Activated naive CD8-positive, alpha-beta T cell treated with anti-CD3 and anti-CD28 coated beads, Interleukin-2, amount 10 ng/mL, durations not matched to agents 7 days and 5 days (primary cell): ENCODE measurements at places on chromosomes 5 and 9. TPM values are rescaled to one million over a fixed set of nuclear protein-coding genes. Genes with fewer than 3 reads are reported as not detected.

The UBAC1 gene
- total RNA-seq, result 31.0 TPM

The HIGD2A gene
- total RNA-seq, result 97.7 TPM

GRCh38 chr5:19261879-19262278 lies 726.1 kb downstream of the CDH18 start:
- no peak for DNase-seq
- no peaks in the 10 kb centered on the region for H3K27me3 ChIP-seq

DNA sequence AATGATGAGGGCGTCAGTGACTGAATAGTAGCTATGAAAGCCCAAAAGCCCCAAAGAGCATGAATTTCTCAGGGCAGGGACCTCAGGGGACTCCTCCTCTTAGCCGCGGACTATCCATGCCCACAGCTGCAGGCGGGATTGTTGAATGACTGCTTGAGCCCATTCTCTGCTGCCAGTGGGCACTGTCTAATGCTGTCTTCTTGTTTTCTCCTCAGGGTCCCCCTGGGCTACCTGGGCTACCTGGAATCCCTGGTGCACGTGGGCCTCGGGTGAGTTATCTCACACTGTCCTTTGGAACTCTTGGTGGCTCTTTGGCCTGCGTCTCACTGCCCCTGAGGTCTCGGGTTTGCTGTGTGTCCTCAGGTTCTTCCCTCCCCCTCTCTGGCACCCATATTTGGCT lies 22.7 kb downstream of the COL27A1 start:
- H3K4me1 ChIP-seq, result peaks cover 1% of the 10 kb centered on the region
- no peak overlapping the region for H3K4me3 ChIP-seq
- H3K27me3 ChIP-seq, result peaks cover 2% of the 10 kb centered on the region
- H3K36me3 ChIP-seq, result no peaks in the 10 kb centered on the region
- no peak for DNase-seq

The ZBTB6 gene
- total RNA-seq, result 13.6 TPM

DNA sequence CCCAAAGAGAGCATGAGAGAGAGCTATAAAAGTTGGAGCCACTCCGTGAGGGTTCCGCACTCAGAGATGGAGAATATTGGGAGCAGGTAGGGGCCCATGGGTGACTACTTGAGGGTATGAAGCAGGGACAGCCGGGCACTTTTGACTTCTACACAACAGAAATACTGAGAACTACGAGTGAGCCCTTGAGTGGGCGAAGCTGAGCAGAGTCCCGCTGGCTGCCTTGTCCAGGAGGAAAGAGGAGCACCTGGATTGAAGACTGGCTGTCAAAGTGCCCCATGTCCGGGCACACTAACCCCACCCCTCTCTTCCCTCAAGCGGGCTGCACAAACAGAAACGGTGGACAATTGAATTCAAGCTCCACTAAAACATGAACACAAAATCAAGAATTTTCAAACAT lies 33.6 kb downstream of the FYB1 start:
- peaks cover 77% of the 10 kb centered on the region for H3K4me1 ChIP-seq
- H3K4me3 ChIP-seq, result peak overlapping the region; percentile 82
- H3K36me3 ChIP-seq, result peaks cover 14% of the 10 kb centered on the region
- H3K27ac ChIP-seq, result peak overlapping the region; percentile 90

The PTGES gene
- total RNA-seq, result not detected

DNA sequence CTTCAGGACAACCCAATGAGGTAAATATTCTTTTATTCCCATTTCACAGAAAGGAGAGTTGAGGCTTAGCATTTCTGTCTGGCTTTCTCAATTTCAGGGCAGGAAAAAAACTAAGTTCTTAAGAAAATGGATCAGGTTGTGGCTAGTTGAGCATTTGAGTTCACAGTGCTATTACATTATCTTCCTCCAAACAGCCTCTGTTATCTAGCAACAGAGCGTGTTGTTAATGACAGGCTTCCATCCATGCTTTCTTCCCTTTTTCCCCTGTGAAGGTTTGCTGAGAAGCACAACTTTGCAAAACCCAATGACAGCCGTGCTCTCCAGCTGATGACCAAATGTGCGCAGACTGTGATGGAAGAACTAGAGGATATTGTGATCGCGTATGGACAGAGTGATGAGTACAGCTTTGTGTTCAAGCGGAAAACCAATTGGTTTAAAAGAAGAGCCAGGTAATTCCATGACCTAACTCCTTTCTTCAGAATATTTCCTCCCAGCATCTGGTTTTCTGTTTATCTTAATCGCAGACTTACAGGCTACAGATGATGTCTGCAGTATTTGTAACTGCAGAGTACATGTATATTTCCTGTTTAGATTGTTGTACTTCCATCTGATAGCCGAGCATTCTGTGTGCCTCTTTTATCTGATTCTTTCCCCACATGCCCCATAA lies 1.5 kb downstream of the THG1L start:
- H3K27me3 ChIP-seq, result no peaks in the 10 kb centered on the region
- no peak for DNase-seq
- H3K27ac ChIP-seq, result no peak overlapping the region
- no peak overlapping the region for H3K4me3 ChIP-seq
- H3K4me1 ChIP-seq, result peaks cover 10% of the 10 kb centered on the region
- peaks cover 11% of the 10 kb centered on the region for H3K36me3 ChIP-seq

The STPG3 gene
- not detected for total RNA-seq

GRCh38 chr5:180548563-180548962 lies 42.7 kb downstream of the SCGB3A1 start:
- H3K27me3 ChIP-seq, result no peaks in the 10 kb centered on the region
- H3K27ac ChIP-seq, result no peak overlapping the region
- peaks cover 7% of the 10 kb centered on the region for H3K4me1 ChIP-seq
- H3K36me3 ChIP-seq, result peaks cover 34% of the 10 kb centered on the region
- DNase-seq, result no peak

- H3K27ac ChIP-seq, result no peak overlapping the region
- H3K27me3 ChIP-seq, result no peaks in the 10 kb centered on the region
- H3K4me1 ChIP-seq, result peaks cover 17% of the 10 kb centered on the region
- H3K4me3 ChIP-seq, result no peak overlapping the region
- DNase-seq, result no peak
- peaks cover 4% of the 10 kb centered on the region for H3K36me3 ChIP-seq
These were observed 4.4 kb upstream of the TMEM268 start for GRCh38 chr9:114606597-114607207.

GRCh38 chr9:121613009-121613752 lies 38.3 kb upstream of the DAB2IP start:
- DNase-seq, result no peak
- H3K4me3 ChIP-seq, result peak overlapping the region; percentile 6
- peaks cover 12% of the 10 kb centered on the region for H3K4me1 ChIP-seq

GRCh38 chr5:76225336-76225735 lies 142.2 kb downstream of the SV2C start:
- no peaks in the 10 kb centered on the region for H3K36me3 ChIP-seq
- H3K4me3 ChIP-seq, result no peak overlapping the region
- DNase-seq, result no peak

GRCh38 chr5:4929092-4929655 lies 211.0 kb upstream of the ADAMTS16 start:
- H3K36me3 ChIP-seq, result no peaks in the 10 kb centered on the region
- no peak overlapping the region for H3K4me3 ChIP-seq
- H3K4me1 ChIP-seq, result no peaks in the 10 kb centered on the region
- no peak overlapping the region for H3K27ac ChIP-seq
